ENCODE measurements at places on chromosomes 16 and 17.

DNA sequence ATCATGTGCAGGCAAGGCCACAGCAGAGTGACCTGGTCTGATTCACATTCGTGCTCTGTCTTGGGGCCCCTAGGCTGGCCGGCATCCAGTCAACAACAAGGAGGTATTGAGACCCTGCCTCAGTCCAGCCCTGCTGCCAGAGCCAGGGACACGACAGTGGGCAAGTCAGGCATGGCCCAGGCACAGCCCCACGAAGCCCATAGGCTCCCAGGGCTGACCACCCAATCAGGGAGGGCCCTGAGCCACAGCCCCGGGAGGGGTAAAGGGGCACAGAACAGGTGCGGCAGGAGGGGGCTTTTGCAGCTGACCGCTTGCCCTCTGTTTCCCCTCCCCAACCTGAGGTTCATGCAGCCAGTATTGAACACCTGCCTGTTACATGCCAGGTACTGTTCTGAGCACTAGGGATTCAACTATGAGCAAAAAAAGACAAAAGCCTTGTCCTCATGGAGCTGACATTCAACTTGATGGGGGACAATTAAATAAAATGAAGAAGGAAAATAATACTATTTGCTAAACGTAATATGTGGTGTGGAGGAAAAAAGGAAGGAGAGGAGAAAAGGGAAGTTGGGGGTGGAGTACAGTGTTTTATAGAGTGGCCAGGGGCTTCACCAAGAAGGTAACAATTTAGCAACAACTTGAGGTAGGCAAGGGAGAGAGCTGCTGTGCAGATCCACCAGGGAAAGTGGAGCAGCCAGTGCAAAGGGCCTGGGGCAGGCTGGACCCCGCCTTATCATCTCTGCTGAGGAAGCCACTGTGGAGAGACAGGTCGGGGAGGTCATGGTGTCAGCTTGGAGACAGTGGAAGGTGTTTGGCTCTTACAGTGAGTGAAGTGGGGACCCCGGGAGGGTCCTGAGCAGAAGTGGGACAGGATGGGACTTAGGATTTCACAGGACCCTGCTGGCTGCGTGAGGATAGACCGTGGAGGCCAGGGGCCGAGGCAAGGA lies 6.1 kb downstream of the DRC3 start:
- no peak for DNase-seq

DNA sequence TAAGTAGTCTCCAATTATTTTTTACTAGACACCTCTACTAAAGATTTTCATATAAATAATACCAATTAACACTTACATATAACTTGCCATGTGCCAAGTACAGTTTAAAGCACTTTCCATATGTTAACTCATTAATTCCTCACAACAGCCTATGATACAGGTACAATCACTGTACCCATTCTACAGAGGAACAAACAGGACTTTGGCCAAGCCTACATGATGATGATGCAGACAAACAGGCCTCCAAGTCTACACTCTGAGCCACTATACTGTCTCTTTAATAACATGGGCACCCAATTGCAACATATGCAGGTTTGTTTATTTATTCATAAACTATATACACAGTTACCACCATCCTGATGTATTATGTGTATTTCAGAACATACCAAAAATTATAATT lies 46.0 kb downstream of the TOX3 start:
- DNase-seq = no peak

DNA sequence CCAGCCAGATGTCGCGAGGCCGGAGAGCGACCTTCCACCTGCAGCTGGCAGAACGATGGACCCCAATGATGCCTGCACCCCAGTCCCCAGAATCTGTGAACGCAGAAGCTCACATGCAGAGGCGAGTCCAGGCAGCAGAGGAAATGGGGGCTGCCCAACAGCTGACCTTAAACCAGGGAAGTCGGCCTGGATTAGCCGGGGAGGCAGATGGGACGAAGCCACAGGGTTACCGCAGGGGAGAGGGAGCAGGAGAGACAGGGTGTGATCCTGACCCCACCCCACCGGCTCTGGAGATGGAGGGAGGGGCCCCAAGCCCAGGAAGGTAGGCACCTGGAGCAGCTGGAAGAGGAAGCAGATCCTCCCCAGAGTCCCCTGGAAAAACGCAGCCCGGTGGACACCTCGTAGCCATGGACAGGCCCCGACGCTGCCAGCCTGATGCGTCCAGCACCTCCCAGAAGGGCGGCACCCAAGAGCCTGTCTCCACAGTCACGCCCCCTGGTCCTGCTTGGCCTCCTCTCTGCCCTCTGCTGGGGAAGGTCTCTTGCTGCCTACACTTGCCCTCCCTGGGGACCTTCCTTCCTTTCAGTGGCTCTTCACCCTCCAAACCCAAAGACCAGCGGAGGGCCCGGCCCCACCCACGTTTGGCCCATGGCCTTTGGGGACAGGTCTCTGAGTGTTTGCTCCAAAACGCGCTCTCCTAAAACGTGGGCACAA lies 37.3 kb downstream of the PIEZO1 start:
- DNase-seq = peak; percentile 23

DNA sequence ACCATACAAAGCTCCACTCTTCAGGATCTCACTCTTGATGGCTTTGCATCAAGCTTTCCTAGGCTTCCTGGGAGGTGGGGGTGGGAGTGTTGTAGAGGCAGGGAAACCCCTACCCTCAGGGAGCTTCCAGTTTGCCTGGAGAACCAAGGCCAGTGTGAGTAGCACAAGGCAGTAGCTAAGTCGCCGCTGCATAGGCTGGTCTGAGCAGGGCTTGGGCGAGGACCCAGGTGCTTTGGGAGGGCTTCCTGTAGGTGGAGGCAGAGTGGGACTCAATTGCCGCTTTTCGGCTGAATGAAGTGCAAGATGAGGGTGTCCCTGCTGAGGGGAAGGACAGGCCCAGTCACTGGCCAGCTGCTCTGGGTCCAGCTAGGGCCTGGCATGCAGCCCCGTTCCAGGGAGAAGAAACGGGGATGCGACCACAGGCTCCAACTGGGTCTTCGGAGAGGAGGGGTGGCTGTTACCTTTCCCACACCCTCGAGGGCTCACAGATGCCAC lies 3.9 kb downstream of the CD79B start:
- DNase-seq = no peak

- no peak for DNase-seq
Observed at GRCh38 chr17:18370761-18371160, 6.8 kb upstream of the EVPLL start.
